ENCODE measurements at places on chromosomes 16 and 17.

DNA sequence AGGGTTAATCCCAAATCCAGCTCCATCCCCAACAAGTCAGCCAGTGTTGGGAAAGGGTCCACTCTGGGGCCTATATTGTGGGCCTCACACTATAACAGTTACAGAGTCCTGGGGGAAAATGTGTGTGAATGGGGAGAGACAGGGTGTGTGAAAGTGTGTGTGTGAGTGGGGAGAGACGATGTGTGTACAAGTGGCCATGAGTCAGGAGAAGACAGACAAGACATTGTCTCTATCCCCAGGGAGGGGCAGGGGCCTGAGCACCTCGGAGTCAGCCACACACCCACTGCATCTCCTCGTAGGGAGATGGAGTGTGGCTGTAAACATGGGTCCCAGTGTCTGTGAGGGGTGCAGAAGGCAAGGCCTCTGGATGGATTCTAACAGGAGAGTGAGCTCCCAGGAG is 2.9 kb downstream of the CRHR1 start:
- no peak for DNase-seq

- no peak for DNase-seq
These were observed 58.2 kb upstream of the DLX4 start for GRCh38 chr17:49910858-49911204.

DNA sequence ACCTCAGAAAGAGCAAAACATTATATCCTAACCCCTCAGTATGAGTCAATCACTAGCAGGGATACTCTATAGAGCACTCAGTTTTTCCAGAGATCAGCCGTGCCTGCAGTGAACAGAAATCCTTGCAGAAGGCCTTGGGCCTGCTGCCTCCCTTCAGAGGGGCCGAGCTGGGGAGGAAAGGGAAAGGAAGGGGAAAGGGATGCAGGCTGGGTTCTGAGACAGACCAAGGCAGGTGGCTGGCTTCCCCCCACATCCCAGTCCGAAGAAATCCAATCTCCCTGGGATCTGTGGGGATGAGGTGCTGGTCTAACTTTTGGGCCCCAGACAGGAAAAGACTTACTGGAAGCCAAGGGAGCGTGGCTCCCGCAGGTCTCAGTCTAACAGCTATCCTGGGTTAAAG is 25.3 kb downstream of the SRL start:
- DNase-seq: no peak

GRCh38 chr17:74861662-74862107 is 2.0 kb upstream of the GRIN2C start:
- DNase-seq: no peak

GRCh38 chr17:14228903-14229302 is 7.8 kb downstream of the CDRT15 start:
- DNase-seq: no peak

DNA sequence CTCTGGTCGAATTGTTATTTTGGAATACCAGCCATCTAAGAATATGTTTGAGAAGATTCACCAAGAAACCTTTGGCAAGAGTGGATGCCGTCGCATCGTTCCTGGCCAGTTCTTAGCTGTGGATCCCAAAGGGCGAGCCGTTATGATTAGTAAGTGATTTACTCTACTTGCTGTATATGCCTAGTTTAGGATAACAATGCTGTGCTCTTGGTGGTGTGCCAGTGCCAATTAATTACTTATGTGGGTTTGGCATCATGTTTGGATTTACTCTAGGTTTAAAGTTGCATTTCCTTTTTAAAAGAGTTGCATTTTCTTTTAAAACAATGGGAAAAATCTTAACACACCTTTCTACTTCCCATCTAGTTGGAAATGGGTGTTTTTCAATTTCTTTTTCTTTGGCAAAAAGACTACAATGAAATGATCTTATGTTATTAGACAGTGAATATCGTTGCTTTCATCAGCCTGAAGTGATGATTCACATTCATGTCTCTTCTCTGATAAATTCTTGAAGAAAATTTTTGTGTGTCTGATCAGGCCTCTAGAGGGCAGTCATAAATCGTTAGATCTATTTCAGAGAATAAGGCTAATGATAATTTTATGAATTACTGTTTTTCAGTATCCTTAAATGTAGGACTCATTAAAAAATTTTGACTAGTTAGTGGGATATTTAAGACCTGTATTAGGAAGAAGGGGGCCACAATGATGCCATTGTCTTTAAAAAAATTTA is 5.6 kb downstream of the SF3B3 start:
- no peak for DNase-seq

DNA sequence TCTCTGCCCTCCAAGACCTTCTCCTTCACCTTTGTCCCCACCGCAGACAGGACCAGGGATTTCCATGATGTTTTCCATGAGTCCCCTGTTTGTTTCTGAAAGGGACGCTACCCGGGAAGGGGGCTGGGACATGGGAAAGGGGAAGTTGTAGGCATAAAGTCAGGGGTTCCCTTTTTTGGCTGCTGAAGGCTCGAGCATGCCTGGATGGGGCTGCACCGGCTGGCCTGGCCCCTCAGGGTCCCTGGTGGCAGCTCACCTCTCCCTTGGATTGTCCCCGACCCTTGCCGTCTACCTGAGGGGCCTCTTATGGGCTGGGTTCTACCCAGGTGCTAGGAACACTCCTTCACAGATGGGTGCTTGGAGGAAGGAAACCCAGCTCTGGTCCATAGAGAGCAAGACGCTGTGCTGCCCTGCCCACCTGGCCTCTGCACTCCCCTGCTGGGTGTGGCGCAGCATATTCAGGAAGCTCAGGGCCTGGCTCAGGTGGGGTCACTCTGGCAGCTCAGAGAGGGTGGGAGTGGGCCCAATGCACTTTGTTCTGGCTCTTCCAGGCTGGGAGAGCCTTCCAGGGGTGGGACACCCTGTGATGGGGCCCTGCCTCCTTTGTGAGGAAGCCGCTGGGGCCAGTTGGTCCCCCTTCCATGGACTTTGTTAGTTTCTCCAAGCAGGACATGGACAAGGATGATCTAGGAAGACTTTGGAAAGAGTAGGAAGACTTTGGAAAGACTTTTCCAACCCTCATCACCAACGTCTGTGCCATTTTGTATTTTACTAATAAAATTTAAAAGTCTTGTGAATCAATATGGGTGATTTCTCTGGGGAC is 12.2 kb downstream of the CX3CL1 start:
- DNase-seq: no peak

- DNase-seq: no peak
These were observed 29.6 kb downstream of the XPO6 start for GRCh38 chr16:28182183-28182582.

- DNase-seq: no peak
These were observed 56.9 kb downstream of the RMI2 start for GRCh38 chr16:11402051-11402744.

GRCh38 chr16:11669380-11670146 is 1.3 kb downstream of the SNN start:
- no peak for DNase-seq

DNA sequence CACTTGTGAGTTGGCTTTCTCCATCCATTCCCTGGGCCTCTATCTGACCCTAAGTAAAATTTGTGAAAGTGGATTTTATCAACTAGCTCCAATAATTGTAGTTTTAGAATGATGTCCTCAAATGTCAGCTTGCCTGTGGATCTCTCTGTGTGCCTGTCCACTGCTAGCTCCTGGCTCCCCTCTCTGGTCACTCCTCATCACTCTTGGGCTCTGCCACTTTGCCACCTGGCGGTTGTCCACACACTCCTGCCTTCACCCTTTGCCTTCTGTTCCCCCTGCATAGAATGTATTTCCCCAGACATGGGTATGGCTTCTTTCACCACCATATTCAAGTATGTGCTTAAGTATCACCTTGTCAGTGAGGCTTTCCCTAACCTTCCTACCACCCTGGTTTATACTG is 19.8 kb downstream of the ANKFN1 start:
- no peak for DNase-seq

DNA sequence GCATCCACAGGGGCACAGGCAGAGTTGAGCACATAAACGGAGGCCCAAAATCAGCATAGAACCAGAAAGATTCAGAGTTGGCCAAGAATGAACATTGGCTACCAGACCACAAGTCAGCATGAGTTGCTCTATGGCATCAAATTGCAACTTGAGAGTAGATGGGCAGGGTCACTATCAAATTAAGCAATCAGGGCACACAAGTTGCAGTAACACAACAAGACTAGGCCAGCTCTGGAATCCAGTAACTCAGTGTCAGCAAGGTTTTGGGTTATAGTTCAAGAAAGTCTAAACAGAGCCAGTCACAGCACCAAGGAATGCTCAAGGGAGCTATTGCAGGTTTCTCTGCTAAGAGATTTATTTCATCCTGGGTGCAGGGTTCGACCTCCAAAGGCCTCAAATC is 12.9 kb downstream of the G6PC1 start:
- no peak for DNase-seq

DNA sequence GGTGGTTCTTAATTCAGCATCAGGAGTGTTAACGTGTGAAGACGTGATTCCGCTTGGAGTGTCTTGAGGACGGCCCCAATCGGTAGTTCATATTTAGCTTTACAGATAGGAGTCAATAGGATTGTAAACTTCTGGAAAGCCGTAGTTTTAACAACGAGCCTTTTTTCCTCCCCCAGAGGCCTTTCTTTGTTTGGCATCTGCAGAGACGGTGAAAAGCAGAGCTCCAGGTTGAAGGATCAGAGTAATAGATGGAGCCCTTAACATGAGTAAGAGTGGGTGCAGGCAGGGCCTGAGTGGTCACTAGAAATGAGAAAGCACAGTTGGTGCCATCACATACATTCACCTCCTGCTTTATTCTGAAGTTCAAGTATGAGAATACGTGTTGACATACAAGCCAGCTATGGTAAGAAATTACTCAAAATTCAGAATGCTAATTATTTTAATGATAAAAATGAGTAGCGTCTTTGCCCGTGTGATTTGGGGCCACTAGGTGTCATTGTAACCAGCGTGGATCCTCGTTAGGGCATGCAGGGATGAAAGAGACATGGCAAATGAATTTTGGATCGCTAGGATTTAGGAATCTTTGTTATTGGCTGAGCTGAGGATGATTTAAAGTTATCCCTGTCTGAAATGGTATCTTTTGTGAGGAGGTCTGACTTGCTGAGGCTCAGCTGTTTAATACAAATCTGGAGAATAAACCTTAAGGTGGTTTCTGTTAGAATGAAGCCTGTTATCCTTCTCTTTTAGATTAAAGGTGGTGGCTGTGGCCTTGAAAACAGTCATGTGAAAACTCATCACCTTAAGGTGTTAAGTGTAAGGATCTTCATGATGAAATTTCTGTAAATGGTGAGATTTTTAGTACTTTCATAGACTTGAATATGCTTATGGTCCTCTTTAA is 18.6 kb downstream of the PRCD start:
- no peak for DNase-seq

DNA sequence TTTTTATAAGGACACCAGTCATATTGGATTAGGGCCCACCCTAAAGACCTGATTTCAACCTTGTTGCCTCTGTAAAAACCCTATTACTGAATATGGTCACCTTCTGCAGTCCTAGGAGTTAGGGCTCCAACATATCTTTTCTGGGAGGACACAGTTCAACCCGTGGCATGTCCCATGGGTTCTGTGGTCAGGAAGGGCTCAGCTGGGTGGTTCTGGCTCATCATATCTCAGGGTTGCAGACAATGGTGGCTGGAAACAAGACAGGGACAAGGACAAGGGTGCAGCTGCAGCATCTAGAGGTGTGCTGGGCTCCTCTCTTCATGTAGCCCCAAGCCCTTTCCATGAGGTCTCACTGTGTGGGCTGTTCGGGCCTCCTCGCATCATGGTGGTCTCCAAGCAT is 63.1 kb upstream of the FOXF1 start:
- no peak for DNase-seq

DNA sequence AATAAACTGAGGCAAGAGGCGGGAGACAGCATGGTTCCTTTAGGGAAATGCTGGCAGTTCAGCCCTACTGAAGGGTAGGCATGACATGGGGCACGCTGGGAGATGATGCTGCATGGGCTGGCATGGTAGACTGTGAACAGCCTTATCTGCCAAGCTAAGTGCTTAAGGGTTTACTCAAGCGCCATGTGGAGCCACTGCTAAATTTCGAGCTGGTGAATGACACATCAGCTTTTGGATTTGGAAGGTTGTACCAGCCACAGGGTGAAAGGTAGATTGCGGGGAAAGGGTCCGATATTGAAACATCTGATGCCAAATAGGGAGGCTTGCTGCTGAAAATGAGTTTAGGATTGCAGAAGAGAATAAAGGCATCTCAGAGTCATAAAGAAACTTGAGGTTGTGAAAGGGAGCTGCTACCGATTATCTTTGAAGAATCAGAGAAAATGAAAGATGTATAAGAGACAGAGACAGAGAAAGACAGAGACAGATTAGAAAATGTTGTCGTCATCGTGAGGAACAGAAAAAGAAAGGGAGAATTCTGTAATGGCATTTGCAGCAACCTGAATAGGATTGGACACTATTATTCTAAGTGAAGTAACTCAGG is 16.3 kb downstream of the PIK3R5 start:
- DNase-seq: no peak

GRCh38 chr16:83887080-83887479 is 11.8 kb upstream of the MLYCD start:
- no peak for DNase-seq

- no peak for DNase-seq
These were observed 6.6 kb downstream of the KCNAB3 start for GRCh38 chr17:7922845-7923628.

DNA sequence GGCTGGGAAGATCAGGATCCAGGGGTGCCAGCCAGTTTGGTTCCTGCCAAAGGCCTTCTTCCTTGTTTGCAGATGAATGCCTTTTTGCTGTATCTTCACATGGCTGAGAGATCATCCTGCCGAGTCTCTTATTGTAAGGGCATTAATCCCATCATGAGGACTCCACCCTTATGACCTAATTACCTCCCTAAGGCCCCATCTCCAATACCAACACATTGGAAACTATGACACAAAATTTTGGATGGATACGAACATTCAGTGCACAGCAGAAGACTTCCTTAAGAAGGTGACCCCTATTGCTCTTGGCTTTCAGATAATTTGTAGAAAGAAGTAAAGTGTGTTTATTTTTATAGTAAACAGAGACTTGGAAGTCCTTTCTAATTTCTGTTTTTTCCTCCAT is 1164.7 kb upstream of the CDH8 start:
- no peak for DNase-seq

DNA sequence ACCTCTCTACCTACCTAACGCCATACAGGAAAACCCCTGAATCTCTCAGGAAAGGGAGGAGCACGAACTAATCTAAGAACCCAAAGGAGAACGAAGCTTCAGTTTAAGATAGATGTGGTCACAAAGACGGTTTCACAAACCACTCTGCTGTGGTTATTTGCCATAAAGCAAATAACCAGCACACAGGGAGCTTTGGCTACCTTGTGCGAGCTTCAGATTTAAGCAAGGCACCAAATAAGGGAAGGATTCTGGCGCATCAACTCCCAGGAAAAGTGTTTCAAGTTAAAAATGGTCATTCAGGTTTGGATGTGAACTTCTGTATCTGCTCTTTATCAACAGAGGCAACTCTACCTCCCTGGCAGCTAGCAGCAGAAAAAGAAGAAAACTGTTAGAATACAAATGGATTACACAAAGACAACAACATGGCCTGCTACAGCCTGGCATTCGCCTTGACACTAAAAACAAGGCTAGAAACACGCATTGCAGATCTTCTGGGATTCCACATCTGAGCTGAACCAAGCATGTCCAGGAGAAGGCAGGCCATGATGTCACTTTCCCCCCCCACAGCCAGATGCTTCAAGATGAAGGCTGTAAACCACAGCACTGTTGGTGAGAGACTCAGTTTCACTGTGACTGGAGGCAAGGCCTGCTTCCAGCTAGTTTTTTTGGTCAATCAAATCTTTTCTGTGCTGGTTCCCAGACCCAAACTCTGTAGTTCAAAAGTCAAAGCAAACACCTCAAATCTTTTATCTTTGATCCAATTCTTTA is 43.6 kb downstream of the SMG6 start:
- no peak for DNase-seq

All from NCI-H2081 treated with DMSO at 0.1 percent for 48 hours (cell line).